ENCODE measurements at places on chromosomes 1 and 21.

DNA sequence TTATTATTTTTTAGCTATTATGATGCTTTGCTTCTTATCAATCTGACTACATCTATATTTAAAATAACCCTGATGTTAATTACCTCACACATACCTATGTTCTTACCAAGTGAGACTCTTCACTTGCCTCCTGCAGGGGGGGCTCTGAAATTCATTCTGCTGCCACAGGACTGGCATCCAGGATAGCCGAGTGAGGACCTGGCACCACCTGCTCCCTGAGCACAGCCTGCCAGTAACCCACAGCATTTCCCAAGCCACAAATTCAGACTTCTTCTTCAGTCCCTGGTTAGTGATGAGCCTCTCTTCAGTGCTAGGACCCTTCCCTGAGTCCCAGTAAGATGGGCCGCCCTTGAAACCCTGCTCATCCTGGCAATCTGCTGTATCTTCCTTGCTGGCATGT lies 296.5 kb upstream of the PLXNA2 start:
- DNase-seq, result no peak

DNA sequence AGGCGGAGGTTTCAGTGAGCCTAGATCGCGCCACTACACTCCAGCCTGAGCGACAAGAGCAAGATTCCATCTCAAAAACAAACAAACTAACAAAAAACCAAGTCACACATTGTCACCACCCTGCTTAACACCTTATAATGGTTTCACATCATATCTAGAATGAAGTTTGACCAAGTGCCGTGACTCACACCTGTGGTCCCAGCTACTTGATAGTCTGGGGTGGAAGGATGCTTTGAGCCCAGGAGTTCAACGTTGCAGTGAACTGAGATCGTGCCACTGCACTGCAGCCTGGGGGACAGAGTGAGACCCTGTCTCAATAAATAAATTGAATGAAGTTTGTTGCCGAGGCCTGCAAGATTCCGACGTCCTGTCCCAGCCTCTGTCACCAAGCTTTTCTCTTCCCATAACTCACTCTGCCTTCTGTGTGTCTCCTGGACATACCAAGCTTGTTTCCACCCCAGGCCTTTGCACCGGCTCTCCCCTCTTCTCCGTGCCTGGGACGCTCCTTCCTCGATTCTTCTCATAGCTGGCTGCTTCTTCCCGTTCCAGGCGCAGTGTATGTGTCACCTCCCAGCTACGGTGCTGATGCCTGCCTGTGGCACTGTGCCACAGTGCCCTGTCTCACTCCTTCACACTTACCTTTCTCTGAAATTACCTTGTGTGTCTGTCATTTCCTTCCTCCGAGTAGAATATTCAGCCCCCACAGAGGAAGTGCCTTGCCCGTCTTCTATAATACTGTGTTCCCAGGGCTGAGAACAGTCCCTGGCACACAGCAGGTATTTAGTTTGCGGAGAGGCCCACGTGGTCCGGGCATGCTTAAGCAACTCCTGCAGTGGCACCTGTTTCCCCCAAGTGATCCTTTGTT lies 3.8 kb upstream of the SELENON start:
- DNase-seq, result no peak

GRCh38 chr1:32703479-32704291 lies 1.1 kb upstream of the SYNC start:
- no peak for DNase-seq

DNA sequence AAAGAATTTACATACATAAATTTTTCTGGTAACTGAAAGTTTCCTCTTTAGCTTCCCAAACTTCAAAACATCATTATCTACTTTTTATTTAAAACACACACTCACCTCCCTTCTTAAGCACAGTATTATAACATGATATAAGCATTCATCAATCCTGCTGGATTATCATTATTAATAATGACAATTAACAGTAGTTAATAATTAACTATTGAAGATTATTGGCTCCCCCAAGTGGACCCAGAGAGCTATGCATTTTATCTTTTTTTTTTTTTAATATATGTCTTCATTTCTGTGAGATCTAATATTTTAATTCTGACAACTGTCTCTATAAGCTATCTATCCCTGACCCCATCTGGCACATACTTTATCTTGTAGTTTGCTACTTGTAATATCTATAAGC lies 252.1 kb upstream of the CACYBP start:
- no peak for DNase-seq

DNA sequence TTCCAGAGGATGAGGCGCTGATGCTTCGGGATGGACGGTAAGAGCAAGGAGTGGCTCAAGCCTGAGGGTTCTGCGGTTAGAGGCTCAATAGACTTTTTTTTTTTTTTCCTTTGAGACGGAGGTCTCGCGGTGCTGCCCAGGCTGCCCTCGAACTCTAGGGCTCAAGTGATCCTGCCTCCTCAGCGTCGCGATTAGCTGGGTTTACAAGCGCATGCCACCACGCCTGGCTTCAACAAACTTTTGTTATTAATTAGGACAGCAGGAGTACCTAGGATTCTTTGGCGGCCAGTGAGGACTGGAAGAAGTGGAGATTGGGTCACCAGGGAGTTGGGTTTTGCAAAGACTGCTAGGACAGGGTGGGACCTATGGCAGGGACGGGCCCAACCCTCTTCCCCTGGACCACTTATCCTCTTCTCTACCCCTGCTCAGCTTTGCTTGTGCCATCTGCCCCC lies 587 bp downstream of the SCNM1 start:
- DNase-seq, result no peak

DNA sequence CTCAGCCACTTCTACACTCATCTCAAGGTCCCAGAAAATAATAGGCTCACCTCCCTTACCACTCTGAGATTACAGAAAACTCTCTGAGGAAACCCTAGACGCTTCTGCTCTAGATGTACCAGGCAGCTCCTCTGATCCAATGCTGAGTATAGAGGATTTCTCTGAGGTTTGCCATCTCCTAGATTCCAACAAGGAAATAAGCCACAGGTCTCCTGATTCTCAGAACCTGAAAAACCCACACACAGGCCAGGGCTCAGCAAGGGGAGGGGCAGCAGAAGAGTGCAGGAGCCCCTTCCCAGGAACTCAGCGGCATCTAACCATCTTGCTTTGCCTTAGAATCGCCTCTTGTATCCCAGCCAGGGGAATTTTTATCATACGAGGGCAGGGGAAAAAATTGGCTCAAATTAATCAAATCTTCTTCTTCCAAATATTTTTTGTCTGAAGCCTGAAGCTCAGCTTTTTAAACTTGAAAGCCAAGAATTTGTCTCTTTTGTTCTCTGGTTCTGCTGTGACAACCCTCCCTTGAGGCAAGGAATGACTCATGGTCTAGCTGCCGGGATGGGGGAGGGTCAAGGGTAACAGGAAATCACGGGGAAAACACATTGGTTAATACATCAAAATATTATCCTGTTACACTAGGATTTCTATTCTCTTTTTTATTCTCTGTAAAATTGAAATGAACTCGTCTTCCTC lies 30.8 kb downstream of the GORAB start:
- no peak for DNase-seq

- no peak for DNase-seq
Measured at GRCh38 chr1:45685308-45686014, 872 bp downstream of the GPBP1L1 start.

GRCh38 chr1:156889802-156890580 lies 3.5 kb upstream of the PEAR1 start:
- DNase-seq, result peak; percentile 80

DNA sequence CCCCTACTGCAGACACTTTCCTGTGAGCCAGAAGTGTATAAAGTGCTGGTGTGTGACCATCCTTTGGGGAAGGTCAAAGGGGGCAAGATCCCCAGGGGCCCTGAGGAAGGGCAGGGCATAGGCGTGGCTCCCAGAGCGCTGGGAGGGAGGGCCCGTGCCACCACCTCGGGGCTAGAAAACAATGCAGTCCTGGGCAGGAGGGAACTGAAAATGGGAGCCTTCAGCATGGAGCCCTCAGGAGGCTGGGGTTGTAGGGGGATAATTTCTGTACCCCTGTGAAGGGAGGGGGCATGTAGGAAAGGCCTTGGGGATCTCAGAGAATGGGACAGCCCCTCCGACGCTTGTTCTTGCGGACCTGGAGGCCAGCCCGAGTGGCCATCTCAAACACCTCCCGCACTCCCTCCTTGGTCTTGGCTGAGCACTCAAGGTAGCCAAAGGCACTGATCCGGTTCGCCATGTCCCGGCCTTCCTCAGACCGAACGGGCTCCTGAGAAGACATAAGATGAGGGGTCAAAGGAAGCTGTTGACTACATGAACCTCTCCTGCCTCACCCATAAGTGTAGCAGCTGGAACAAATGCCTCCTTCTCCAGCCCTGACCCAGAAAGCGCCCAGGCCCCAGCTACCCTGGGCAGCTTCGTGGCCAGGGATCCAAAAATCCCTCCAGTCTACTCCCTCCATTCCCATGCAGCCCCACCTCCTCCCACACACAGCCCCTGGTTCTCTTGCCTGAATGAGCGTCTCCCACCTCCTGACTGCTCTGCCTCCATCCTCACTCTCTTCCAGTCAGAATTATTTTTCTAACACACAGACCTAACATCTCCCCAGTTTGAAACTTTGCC lies 5.5 kb downstream of the RHOC start:
- DNase-seq, result no peak

Data from stimulated activated effector memory CD8-positive, alpha-beta T cell treated with anti-CD3 and anti-CD28 coated beads, Interleukin-12 subunit alpha, Interleukin-12 subunit beta, amount 100 ng/mL, for 72 hours (primary cell).